ENCODE measurements at places on chromosomes 2 and 18.

- no peak for DNase-seq
Observed at GRCh38 chr2:161138429-161138828, 21.8 kb upstream of the TANK start.

DNA sequence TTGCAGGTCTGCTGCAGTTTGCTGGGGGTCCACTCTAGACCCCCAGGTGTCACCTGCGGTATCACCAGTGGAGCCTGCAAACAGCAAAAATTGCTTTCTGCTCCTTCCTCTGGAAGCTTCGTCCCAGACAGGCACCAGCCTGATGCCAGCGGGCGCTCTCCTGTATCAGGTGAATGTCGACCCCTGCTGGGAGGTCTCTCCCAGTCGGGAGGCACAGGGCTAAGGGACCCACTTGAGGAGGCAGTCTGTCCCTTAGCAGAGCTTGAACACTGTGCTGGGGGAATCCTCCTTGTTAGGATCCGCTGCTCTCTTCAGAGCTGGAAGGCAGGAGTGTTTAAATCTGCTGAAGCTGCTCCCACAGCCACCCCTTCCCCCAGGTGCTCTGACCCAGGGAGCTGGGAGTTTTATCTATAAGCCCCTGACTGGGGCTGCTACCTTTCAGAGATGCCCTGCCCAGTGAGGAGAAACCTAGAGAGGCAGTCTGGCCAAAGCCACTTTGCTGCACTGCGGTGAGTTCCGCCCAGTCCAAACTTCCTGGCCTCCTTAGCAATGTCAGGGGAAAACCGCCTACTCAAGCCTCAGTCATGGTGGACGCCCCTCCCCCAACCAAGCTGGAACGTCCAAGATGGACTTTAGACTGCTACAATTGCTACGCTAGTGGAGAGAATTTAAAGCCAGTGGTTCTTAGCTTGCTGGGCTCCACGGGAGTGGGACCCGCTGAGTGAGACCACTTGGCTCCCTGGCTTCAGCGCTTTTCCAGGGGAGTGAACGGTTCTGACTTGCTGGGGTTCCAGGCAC lies 652.5 kb downstream of the KCNJ3 start:
- DNase-seq, result no peak

DNA sequence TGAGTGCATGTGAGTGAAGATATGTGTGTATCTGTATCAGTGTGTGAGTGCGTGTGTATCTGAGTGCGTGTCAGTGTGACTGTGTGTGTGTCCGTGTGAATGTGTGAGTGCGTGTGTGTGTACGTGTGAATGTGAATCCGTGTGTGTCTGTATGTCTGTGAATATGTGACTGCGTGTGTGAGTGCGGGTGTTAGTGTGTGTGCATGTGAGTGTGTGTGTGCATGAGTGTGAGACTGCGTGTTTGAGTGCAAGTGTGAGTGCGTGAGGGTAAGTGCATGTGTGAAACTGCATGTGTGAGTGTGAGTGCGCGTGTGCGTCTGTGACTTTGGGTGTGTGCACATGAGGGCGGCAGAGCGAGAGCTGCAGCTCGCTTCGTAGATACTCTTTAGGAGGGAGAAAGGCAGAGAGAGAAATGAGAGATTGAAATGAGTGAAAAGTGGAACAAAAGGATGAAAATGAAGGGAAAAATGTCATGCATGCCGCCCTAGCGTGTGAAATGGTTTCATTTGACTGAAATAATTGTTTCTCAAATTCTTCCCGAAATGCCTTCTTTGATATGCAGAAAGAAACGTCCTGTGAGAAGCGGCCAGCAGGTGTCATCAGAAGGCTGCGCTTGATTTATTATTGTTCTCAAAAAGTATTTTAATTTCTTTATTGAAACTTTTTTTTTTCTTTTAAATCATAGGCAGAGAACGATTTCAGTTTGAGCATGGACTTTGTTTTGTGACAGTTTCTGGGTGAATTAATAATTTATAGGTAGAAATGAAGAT lies 25.6 kb downstream of the ZNF407 start:
- DNase-seq, result no peak

DNA sequence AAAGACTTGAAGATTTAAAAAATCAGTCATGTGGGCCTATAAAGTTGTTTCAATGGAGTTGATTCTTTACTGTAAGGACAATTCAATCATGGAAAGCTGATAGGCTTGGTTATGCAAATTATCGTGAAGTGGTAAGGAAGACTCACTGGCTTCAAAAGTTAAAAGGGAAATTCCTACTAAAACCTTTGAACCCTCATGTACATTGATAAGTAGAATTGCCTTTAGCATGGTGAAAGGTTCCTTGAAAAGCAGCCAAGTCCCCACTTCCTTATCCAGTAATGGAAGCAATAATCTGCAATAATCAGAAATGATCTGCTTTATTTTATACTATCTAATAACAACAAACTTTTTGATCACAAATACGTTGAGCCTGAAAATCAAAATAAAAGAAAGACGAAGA lies 14.4 kb upstream of the CCL20 start:
- DNase-seq, result no peak

GRCh38 chr2:211204456-211204855 lies 648.1 kb downstream of the CPS1 start:
- no peak for DNase-seq

DNA sequence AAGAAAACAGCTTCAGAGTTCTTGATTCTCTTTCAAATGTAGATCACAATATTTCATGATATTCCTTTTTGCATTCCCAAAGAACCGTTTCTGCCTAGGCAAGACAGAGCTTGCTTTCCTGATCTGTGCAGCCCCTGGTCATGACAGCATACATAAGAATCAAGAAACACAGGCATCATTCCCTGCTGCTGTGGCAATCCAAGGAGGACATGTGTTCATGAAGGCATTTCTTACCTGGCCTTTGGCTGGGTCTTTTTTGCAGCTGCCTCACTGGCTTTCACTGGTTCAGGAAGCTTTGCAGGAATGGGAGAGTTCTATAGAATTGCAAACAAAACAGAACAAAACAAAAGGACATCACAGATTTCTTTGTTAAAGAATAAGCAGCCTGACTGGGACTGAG lies 87.6 kb upstream of the NFU1 start:
- DNase-seq, result no peak

DNA sequence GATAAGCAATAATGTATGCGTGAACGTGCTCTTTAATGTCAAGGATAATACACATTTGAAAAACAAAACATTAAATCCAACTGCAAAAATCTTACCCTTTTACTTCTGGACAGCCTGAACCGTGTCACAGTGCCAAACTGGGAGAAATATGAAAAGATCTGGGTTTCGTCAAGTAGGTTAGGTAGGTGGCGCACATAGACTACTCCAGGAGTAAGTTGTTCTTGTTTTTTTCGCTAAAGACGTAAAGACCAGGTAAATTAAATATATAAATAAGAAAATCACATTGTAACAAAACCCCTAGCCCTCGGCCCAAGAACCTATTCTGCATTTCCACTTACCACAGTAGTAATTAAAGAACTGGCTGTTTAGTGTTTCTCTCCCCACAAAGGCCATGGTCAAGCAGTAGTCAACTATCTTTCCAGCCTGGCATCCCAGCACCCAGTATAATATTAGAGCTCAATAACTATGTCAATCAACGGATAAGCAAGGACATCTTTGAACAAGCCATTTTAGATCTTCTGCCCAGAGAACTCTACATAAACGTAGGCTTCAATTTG lies 1.1 kb downstream of the NIFK start:
- no peak for DNase-seq

GRCh38 chr2:162184821-162185450 lies 32.9 kb upstream of the GCG start:
- DNase-seq, result no peak

GRCh38 chr2:34012715-34013302 lies 413.7 kb upstream of the FAM98A start:
- DNase-seq, result no peak

DNA sequence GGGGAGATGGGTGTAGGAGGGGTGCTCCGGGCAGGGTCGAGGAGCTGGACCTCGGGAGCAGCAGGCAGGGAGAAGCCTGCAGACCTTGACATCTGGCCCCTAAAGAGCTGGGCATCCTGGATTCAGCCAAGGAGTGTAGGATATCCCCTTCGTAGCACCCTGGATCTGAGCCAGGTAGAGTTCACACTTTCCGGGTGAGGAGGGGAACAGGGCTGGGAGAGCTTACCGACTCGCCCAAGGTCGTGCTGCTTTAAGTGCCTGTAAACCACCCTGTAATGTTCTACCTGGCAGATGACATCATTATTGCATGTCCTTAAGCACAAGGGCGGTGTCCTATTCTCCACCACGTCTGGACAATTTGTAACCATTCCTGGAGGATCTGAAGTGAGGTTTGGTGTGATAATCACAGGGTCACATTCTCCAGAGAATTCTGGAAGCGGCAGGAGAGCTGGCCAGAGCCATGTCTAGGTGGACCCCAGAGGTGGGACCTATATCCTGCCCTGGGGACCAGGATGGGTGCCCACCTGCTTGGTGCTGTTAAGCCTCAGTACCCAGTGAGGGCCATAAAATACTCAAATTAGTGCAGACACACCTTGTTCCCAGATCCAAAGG lies 14.6 kb downstream of the ITM2C start:
- DNase-seq, result no peak

DNA sequence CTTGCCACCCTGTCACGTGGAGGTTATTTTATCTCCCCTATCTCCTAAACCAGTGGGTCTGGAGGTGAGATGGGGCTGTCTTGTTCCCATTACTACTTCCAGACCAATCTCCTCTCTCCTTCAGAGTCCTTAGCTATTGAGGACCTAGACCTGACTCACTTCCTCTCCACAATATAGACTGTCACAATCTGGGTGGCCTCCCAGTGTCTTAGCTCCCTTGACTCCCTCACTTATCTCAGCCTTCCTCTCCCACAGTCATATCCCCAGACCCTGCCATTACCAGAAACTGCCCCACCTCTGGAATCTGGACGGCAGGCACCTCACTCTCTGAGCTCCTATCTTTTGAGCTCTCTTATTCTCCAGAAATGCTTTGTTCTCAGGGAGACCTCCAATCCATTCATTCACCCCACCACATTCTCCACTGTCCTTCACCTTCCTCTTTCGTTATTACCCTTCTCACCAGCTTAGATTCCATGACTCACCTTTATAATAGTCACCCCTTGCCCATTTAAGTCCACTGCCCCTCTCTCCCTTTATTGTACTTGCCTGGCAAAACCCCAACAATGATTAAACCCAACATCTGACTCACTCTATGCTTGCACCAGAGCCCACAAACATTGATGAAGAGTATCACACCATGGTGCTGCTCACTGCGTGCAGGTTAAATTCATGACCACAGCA lies 23.3 kb upstream of the SIX3 start:
- DNase-seq, result no peak

GRCh38 chr2:116669782-116670181 lies 1144.7 kb upstream of the DDX18 start:
- DNase-seq, result no peak

DNA sequence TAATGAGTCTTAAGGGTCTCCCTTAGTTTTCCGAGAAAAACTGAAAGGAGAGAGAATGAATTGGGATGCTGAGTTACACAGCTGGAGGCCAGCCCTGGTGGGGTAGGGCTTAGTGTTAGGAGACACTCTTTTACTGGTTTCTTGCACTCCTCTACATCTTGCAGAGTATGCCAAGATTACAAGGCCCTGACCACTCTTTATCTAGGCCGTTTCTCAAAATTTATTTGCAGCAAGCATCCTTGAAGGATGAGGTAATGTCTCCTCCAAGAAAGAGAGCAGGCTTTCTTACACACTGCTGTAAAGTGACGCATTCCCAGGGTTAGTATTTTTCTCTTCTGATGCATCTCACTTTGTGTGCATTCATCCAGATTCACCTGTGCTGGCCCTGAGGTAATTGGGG lies 166.2 kb downstream of the TDRD15 start:
- DNase-seq, result no peak

GRCh38 chr18:37432436-37433195 lies 133.0 kb downstream of the CELF4 start:
- DNase-seq, result no peak

DNA sequence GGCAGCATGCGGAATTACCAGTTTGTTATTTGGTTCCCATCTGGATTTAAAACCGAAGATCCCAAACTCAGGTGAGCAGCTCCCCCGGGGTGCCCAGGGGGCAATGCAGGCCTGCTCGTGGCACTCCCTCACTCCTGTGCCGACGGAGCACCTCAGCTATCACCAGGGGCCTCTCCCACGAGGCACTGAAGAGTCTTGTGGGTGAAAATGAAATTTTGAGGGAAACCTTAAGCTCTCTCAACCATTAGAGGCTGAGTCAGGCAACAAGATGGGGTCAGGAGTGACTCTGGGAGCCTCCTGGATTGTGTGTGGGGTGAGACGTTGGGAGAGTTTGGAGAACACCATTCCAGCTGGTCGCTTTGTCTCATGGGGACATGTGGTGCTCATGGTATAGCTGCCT lies 189.0 kb downstream of the PRKCE start:
- no peak for DNase-seq

DNA sequence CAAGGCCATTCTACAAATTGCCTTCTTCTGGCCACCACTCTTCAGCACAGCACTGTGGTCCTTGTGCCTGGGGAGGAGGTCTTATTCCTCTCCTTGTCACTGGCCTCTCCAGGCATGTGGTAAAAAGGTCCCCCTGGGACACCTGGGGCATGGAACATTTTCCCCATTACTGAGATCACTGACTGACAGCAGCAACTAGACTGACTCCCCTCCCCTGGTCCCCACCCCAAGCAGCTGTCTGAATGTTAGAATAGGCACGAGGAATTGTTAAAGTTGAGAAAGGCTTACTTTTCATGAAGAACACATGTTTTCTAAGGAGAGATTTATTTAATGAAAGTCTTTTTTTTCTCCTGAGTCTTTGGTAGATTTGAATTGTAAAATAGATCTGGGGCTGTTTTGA lies 39.5 kb upstream of the RTN4 start:
- DNase-seq, result no peak

- DNase-seq, result no peak
Observed at GRCh38 chr18:24585996-24586566, 125.6 kb downstream of the HRH4 start.

DNA sequence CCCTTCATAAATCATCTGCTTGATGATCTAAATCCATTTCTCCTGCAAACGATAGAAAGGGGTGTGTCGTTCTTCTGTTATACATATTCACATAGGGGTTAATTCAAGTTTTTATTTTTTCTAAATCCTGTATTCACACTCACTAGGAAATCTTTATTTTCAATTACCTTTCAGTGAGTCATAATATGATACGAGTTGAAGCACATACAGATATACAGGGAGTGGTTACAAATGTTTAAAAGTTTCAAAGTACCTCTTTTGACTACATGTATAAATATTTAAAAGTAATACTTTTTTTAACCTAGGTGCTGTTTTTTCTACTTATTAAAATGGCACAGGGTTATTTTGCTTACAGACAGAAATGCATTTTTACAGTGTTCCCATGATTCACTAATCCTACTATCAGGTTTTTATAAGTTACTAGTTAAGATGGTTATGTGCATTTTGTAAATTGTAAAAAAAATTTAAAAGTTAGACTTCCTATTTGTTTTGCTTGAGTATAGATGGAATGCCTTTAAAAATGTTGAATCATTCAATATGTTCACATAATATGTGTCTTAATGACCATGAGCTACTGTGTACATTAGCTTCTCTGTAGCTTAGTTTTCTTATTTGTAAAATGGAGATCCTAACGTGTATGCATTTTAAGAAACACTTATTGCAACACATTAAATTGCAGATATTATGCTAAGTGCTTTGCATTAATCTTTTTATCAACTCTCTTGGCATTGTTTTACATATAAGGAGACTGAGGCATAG lies 1378.1 kb downstream of the DSC3 start:
- no peak for DNase-seq
